WERI-Rb-1 (cell line): ENCODE measurements at places on chromosomes 3 and 15.
A peak's percentile ranks its signal among the peaks of the same experiment; 100 is the strongest.

DNA sequence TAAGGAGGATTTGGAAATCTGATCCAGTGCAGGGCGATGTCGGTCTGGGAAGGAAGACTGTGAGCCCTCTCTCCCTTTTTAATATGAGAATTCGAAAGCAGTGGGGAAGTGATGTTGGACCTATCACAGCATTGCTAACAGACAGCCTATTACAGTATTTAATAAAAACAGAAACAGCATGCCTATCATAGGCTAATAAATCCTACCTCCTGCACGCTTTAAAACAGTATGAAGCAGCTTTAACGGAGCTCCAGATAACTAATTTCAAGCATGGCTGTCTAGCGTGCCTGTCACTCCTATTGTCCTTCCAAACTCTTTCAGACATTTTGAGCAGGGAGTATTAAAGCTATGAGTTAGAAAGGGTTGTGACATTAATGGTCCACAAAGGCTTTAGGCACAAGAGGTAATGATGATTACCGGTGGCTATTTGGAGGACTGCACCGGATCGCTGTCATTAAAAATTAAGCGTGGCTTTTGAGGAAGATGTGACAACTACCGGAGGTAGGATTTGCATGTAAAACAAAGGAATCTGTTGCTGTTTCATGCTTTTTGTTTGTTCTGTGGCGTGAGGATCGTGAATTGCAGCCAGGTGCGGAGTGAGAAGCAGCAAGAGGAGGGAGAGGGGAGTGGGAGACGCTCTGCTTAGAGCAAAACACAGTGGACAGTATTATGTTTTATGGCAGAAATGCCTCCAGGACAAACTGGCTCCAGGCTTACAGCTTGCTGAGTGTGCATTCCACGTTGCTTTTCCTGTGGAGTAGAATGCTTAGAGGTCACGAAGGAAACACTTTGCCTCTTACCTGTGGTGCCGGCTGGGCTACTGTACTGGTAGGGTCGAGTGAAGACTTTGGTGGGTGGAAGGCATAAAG lies at the start of gene KCNMB2:
Gene KCNMB2 (plus strand): TSS at position 226 of the 869 bp plus-strand sequence.
- no peak for DNase-seq

DNA sequence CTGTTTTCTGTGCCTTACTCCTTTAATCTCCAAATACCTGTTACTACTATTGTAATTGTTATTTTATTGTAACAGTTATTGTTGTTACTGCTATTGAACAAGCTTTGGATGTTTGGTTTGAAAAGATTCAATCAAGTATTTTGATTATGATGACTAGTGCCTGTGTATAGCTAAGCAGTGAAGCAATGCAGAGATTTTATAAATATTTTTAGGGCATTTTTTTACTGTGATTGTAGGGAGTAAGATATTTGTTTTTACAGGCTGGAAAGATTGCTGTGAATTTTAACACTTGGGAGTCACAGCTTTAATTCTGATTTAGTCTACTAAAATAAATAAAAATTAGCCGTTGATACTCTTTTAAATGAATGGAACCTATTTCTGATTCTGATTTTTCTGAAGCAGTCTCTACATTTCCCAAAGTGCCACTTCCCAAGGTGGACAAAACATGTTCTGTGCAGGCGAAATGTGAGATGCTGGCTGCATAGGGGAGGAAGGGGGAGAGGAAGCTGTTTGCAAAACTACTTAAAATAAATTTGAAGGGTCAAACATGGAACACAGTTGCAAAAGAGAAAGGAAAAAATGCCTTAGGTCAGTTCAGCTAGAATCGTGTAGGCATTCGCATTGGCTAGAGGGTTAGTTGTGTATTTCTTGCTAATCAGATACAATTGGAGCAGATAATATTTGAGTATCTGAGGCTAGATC lies 25.7 kb downstream of the EEFSEC start:
- DNase-seq = no peak

DNA sequence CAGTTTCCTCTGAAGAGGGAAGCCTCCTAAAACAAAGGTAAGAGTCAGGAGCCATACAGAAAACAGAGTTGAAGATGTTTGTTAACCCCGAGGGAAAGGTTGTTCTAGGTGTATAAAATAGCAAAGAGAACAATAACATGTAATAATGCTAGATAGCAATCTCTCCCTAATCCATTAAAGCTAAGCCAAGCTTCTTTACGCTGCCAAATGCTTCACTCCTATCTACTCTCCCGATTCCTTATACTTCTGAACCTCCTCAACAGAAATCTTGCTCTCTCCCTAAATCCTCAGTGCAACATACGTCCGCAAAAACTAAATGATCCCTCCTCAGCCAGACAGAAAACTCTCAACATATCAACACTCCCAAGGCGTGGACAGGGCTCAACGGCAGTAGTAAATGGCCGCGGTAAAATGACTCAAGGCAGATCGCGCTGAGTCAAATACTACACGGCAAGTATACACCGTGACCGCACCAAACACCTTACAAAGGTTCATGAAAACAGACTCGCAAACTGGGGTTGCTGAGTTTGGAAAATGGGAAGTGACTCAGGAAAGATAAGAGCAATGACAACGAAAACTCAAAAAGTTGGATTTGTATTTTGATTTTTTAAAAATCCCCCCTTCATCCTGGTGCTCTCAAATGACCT lies 682 bp downstream of the CLDND1 start:
- peak; percentile 19 for DNase-seq

GRCh38 chr3:85626662-85627061 lies 667.9 kb downstream of the CADM2 start:
- no peak for DNase-seq

DNA sequence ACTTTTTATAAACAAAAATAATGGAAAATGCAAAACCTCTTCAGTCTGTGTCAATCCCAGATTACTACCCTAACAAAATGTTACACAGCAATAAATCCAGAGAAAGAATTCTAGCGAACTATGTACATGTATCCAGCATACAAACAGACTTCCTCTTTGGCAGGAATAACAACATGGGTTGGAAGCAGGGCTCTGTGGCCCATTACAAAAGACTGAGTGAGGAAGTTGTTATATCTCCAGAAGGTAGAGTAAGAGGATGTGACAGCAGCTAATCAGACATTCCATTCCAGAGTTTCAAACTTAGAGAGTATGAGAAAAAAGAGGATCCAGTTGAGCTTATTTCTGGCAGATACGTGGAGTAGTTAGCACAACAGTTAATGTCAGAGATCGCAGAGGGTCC lies 294.0 kb upstream of the PLSCR5 start:
- no peak for DNase-seq

- DNase-seq = no peak
These were observed 46.6 kb upstream of the SNRK start for GRCh38 chr3:43239755-43240154.
